ENCODE measurements at places on chromosomes 12 and 14.

- no peak for DNase-seq
Measured at GRCh38 chr12:65891219-65891618, 66.9 kb downstream of the HMGA2 start.

- DNase-seq: no peak
Measured at GRCh38 chr12:5396541-5396940, 35.4 kb upstream of the NTF3 start.

- no peak for DNase-seq
Measured at GRCh38 chr14:60654334-60654821, 5.1 kb upstream of the SIX1 start.

GRCh38 chr14:23492618-23493272 lies 23.2 kb downstream of the NGDN start:
- DNase-seq: no peak

GRCh38 chr12:50232771-50233209 lies 50.5 kb downstream of the LIMA1 start:
- DNase-seq: no peak
